CD4-positive, alpha-beta T cell treated with Interleukin-4 for 4 hours (primary cell): ENCODE measurements at places on chromosomes 11 and 22.

- no peak for DNase-seq
Measured at GRCh38 chr11:101582236-101582988, 1.4 kb downstream of the TRPC6 start.

GRCh38 chr22:26570864-26571525 is 18.9 kb downstream of the TPST2 start:
- no peak for DNase-seq

DNA sequence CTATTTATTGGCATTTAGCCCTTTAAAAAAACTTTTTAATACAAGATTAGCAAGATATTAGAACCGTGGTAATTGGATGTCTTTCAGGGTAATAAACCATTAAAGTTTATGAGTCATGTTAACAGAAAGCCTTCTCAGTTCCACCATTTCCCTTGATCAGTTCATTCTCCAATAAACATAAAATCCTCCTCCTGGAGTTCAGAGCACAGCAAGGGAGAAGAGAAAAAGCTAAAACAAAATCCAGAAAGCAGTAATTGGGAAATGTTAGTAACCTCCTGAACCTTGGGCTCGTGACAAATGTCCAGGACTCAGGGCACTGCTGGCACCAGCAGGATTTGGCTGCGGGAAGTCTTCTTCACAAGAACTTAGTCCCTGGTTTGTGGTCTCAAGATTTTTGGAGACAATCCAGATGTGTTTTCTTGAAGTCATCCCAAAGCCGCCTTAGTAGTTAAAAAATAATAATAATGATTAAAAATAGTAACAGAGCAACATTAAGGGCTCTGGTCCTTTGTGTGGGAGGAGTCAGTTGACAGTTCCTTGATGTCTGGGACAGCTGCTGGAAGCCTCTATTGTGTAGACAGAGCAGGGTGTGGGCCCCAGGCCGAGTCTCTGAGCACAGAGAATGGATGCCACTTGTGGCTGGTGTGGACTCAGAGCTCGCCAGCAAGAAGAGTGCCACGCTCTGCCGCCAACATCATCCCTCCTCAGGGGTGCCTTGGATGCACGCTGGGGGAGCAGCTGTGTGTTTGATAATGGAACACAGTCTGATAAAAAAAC is 43.4 kb upstream of the PITPNB start:
- DNase-seq = no peak

- DNase-seq = peak; percentile 57
Measured at GRCh38 chr11:59429924-59430516, 3.8 kb upstream of the OR5A2 start.

DNA sequence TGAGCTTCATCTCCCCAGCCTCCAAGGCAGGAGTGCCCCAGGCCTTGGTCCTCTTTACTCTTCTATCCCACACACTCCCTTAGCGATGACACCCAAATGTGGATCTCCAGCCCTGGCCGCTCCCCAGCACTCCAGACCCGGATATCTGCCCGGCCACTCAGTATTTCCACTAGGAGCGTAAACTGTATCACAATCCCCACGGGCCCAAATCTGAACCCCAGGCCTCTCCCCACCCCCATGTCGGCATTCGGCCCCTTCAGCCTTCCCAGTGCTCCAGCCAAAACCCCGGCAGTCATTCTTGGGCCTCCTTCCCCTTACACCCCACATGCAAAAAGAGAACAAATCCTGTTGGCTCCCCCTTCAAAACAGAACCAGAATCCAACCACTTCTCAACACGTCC is 20.8 kb downstream of the WNT11 start:
- DNase-seq = no peak

DNA sequence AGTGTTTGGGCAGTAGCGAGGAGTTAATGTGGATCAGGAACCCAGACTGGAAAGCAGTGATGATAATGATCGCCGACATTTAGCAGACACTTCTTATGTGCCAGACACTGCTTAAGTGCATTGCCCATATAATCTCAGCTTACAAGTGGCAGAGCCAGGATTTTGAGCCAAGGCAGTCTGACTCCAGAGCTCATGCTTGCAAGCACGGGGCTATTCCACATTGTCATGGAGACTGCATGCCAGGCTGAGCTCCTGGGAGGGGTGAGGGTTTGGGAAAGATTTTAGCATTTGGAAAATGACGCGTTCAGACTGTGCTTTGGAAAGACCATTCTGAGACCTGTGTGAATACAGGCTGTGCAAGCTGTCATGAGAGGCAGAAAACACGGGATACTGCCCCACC is 302.7 kb downstream of the DDX10 start:
- DNase-seq = no peak

DNA sequence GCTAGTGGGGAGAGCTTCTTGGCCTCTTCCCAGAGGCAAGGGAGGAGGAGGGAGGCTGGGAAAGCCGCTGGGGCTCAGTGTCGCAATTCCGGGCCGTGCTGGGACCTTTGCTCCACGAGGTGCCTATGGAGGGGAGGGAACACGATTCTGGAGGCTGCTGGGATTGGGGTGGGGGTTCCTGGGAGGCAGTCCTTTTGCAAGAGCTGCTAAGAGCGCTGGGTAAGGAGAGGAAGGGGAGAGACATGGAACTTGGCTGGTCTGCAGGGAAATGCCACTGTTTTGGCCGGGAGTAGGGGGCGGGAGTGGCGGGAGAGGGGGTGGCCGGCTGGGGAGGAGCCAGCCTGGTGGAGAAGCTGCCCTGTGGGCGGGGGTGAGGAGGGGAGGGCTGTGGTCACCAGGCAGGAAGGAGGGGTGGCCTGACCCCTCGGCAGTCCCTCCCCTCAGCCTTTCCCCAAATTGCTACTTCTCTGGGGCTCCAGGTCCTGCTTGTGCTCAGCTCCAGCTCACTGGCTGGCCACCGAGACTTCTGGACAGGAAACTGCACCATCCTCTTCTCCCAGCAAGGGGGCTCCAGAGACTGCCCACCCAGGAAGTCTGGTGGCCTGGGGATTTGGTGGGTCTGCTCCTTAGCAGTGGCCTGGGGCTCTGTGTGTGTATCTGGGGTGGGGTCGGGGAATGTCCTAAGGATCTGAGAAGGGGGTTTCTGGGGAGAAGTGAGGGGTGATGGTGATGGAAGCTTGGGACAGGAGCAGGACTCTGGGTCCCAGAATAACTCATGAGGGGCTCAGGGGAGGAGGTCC is at the start of gene NR1H3:
NR1H3 (plus strand) TSS at position 480 of the 800 bp plus-strand sequence. CDS start 1,221 bp downstream, outside the sequence.
- no peak for DNase-seq

- no peak for DNase-seq
Measured at GRCh38 chr11:71491940-71492339, 35.1 kb upstream of the KRTAP5-7 start.

DNA sequence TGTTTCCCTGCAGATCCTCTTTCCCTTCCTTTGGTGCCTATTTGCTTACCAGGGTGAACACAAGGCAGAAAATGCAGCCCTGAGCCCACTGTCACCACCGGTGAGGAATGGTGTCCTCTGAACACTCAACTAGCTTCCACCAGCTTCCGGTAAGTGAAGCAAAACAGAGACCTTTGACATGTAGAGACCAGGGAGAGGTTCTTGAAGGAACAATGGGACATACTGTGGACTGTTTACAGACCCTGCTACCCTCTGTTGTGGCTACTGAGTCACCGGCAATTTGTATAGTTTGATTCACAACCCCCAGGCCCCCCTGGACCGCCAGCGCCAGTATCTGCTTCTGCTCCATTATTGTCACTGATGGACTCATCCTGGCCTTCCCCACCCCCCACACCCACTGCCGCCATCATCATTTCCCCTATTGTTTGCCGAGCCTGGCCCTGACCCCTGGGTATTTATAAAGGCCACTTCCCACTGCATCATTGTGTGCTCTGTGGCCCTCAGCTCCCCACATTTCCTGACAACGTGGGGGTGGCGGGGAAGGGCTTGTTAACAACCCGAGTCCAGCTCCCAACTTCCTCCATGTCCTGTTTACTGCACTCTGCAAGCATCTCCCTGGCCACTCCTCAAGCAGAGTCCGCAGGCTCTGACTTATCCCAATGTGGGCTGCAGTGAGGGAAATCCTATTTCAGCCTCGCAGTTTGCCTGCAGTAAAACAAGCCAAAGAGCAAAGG is 252.9 kb downstream of the ETS1 start:
- no peak for DNase-seq

- no peak for DNase-seq
Measured at GRCh38 chr22:49957826-49958365, 2.7 kb upstream of the PIM3 start.

- no peak for DNase-seq
Measured at GRCh38 chr22:49924113-49924833, 5.8 kb downstream of the CRELD2 start.

DNA sequence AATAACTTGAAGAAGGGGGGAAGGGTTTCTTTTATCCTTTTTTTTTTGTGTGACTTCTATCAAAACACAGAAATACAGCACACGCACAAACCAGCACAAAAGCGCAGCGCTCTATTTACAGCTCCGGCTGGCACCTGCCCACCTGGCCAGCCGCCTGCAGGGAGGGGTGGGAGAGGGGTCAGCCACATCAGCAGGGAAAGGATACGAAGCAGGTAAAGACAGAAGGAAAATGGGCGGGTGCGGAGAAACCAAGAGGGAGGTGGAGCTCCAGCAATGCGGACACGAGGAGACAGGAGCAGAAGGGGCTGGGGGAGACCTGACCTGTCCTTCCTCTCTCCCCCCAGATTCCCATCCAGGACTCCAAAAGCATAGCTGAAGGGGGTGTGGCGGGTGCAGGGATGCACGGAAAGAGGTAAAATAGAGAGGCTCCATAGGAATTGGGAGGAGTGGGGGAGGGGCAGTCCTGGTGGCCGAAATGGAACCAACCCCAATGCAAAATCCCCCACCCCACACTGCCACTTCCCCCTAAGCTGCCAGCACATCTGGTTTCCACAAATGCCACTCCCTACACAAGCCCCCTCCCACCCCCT is 14.1 kb downstream of the CXCR5 start:
- DNase-seq = no peak

DNA sequence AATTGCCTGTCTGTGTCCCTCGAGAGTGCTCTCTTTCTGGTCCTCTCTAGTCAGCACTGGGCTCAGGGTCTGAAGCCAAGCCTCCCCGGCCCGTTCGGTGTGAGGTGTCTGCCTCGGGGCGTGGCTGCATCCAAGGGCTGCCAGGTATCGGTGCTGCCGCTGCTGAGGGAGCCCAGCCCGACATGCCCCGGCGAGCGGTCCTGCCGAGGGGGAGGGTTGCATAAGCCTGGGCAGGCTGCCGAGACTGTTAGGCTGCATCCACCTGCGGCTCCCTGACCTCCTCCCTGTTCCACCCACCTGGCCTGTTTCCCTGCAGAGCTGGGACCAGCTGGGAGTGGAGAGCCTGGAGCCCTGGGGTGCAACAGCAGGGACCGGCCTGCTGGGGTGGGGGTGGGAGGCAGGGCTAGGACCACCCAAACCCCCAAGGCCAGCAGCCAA is 6.3 kb downstream of the OVOL1 start:
- no peak for DNase-seq

- no peak for DNase-seq
Measured at GRCh38 chr11:75606099-75606498, 44.0 kb downstream of the SERPINH1 start.

DNA sequence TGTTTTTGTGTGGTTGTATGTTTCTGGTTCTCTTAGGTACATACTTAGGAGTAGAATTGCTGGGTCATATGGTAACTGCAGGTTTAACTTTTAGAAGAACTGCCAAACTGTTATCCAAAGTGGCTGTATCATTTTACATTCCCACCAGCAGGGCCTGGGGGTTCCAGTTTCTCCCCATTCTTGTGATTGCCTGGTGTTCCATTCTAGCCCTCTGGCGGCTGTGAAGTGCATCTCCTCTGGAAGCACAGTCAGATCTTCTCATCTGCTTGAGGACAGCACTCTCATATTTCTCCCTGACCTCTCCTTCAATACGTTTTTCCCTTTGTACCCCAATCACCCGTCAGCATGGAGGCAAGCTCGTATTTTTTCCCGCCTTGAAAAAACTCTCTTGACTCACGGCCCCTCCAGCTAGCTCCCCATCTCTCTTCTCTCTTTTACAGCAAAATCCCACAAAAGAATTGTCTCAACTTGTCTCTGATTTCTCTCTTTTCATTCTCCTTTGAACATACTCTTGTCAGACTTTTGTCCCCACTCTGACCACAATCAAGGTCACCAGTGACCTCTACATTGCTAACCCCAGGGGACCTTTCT is 56.8 kb upstream of the THY1 start:
- DNase-seq = no peak

DNA sequence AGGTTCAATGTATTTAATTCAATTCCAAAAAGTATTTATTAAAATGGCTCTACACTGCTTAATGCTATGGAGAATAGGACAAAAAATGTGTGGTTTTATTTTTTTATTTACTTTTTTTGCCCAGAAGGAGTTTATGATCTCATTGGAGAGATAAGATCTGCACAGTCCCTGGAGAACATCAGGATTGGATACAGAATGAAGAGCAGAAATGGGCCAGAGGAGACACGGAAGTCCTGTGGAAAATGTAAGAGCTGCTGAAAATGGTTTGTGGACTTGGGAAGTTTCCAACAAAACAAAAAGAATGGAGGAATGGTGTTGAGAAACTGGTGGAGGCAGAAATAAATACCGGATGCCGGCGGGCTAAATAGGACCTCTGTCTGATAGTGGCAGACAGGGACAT is 554.6 kb downstream of the OPCML start:
- DNase-seq = no peak

DNA sequence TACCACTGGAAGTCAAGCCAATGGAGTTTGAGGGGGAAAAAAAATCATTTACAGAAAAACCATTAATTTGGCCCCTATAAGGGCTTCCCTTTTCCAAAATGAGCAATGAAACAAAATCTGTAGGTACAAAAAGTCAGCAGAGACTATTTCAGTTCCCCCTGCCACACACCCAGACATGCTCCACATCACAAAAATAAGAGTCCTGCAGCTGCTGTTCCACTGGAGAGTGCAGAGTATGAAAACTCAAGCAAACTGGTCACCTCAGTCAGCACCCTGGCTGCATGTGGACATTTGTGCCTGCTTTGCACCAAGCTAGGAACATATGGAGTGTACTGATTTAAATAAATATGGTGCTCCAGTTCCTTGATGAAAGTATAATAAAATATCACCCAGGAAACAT is 15.1 kb downstream of the POU2AF1 start:
- DNase-seq = no peak

DNA sequence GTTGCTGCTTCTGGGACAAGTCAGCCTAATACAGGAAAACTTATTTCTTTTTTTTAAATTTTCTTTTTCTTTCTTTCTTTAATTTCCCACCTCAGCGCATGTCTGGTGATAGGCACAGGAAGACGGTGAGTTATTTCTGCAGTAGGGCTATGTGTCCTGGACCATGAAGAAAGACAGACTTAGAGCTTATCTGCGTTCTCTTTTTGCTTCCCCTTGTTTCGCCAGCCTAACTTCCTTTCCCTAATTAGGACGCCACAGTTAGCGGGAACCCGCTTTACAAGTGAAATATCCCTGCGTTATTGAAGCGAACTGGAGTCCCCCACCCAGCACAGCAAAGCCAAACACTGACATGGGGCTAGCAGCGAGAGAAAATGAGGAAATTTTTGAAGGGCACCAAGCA is 8.6 kb downstream of the OR6M1 start:
- DNase-seq = no peak

DNA sequence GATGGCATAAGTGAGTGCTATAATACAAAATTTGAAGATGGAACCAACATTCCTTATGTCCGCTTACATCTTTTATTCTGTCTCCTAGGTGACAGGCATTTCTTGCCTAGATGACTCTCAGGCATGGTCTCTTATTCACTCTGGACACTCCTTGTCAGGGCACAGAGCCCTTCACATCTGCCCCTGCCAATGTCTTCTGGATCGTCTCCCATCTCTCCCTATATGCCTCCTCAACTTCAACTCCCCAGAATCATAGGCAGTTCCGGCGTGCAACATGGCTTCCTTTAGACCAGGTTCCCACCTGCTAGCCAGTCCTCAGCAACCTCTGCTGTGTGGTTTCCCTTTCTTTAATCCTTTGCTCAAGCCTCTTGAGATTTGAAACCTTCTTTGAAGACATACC is 300.9 kb downstream of the TENM4 start:
- no peak for DNase-seq

- peak; percentile 68 for DNase-seq
Measured at GRCh38 chr11:15074206-15075161, 1.1 kb downstream of the CALCB start.
